ENCODE measurements at places on chromosomes 11 and 22. TPM values are rescaled to one million over a fixed set of nuclear protein-coding genes. Genes with fewer than 3 reads are reported as not detected.

DNA sequence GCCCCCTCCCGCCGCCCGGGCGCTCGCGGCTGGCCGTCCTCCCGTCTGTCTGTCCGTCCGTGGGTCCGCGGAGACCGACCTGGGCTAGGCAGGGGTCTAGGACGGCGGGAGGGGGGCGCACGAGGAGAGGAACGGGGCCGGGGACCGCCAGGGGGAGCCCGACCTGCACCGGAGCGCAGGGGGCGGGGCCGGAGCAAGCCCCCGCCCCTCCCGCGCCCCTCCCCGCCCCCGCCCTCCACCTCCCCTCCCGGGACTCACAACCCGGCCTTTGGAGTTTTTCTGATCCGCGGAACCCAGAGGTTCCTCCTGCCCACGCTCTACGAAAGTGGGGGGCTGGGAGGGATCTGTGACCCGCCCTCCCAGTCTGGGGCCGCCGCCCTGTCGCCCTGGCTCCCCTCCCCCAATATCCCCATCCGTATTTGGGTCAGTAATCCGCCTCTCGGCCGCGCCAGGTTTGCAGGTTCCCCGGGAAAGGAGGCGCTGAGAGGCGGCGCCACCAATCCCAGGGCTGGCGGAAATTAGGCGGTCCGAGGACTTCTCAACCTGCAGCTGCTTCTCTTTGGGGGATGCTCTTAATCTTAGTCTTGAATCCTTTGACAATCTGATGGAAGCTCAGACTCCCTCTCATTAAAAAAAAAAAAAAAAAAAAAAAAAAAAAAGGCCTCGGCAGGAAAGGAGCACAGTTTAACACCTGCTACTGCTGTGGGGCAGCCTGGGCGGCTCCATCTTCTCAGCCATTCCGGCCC, 925 bp upstream of the KCNJ11 start:
- peak; percentile 59 for DNase-seq

- DNase-seq: no peak
Measured at GRCh38 chr11:131710511-131710910, 340.1 kb downstream of the NTM start.

DNA sequence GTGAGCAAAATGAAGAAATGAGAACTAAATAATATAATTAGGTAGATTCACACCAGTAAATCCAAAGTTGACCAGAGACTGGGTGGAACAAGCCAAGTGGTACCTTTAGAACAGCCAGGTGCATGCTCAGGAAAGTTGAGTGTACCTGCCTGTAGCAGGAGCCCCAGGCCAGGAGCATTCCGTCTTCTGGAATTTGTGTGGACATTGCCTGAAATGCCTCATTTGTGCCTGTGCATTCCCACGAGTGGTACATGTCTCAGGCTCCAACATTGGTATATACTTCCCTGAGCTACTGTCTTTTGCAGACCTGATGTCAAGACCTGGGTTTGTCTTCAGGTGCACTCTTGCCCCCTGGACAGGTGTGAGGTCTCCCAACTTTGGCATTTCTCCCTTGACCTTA, 187.6 kb upstream of the NECTIN1 start:
- no peak for DNase-seq

GRCh38 chr11:59918987-59919589, 19.1 kb upstream of the OOSP1 start:
- DNase-seq: no peak

DNA sequence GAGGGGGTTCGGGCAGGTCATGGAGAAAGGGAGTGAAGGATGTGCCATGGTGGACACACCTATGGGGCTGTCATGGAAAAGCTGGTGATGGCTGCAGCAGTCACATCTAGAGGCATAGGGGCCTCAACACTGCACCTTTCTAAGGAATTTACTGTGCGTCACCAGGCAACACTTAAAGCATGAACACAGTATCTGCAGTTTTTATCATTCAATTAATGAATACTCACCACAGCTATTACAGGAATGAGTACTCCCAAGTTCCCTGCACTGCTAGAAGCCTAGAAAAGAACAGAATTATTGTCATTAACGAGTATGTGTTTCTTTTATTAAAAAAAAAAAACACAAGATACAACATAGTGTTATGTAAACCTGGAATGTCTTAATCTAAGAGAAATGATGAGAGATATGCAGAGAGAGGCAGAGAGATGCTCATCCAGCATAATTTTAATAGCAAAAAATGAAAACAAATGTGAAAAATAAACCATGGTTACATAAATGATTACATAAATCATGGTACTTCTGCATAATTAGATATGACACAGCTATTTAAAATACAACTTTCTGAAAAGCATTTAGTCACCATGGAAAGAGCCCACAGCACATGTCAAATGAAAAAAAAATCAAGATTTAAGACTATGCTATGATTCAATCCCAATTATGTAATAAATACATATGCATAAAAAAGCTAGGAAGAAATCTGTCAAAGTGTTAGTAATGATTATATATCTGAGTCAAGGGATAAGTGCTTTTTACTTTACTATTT, 19.2 kb downstream of the SERPIND1 start:
- no peak for DNase-seq

DNA sequence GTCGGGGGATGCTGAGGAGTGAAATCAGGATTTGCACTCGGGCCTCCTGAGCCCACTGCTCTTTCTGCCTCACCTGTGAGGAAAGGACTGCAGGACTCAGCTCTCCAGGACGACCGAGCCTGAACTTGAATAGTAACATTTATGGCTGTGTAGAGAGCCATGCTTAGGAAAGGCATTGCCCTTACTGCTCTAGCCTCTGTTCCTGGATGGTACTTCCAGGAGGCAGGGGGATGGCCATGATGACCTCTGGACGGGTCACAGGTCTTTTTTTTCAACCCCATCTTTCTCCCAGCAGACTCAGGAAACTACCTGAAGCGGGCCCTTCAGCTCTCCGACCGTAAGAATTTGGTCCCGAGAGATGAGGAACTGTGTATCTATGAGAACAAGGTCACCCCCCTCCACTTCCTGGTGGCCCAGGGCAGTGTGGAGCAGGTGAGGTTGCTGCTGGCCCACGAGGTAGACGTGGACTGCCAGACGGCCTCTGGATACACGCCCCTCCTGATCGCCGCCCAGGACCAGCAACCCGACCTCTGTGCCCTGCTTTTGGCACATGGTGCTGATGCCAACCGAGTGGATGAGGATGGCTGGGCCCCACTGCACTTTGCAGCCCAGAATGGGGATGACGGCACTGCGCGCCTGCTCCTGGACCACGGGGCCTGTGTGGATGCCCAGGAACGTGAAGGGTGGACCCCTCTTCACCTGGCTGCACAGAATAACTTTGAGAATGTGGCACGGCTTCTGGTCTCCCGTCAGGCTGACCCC, 11.3 kb downstream of the ANKK1 start:
- DNase-seq: no peak

DNA sequence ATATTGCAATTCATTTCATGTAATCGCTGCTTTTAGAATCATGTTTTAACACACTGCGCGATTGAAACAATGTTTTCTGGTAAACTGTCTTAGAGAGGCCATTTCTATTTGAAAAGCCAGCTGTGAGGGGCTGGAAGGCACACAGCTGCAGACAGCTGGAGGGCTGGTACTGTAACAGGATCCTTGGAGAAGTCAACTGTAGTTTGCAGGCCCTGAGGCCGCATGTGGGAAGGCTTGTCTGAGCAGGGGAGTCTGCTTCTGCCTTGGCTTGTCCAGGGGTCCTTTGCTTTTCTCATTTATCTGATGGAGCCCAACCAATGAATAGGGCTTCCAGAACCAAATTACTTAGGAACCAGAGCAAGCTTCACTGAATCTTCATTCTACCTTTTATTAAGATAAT, 313.5 kb downstream of the BLID start:
- peak; percentile 87 for DNase-seq

DNA sequence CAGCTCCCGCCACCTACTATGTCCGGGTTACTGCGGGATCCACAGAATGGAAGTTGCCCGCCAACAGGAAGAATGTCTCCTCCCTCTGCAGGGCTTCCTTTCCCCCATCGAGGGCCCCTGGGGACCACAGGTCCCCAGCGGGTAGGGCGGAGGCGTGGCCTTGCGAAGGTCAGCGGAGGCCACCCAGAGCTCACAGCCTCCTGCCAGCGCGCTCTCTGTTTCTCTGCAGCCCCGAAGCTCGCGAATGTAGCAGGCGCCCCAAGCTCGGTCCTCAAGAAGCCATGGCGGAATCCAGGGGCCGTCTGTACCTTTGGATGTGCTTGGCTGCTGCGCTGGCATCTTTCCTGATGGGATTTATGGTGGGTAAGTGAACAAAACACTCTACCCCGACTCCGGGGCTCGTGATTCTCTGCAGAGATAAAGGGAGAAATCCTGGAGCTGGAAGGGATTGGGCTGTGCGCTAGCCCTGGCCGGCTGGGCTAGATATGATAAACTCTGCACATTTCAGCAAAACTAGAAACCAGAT, at the start of gene NAALAD2:
NAALAD2 (plus strand) TSS at position 186 of the 526 bp plus-strand sequence; CDS start at position 282, 96 bp downstream.
- DNase-seq: peak; percentile 79

- no peak for DNase-seq
Measured at GRCh38 chr11:14872032-14872431, 20.0 kb downstream of the CYP2R1 start.

GRCh38 chr22:30887861-30888260, 80.7 kb downstream of the MORC2 start:
- no peak for DNase-seq

- DNase-seq: no peak
Measured at GRCh38 chr11:1843098-1843473, 4.3 kb downstream of the TNNI2 start.

GRCh38 chr11:134599299-134599771, 187.3 kb upstream of the B3GAT1 start:
- no peak for DNase-seq

DNA sequence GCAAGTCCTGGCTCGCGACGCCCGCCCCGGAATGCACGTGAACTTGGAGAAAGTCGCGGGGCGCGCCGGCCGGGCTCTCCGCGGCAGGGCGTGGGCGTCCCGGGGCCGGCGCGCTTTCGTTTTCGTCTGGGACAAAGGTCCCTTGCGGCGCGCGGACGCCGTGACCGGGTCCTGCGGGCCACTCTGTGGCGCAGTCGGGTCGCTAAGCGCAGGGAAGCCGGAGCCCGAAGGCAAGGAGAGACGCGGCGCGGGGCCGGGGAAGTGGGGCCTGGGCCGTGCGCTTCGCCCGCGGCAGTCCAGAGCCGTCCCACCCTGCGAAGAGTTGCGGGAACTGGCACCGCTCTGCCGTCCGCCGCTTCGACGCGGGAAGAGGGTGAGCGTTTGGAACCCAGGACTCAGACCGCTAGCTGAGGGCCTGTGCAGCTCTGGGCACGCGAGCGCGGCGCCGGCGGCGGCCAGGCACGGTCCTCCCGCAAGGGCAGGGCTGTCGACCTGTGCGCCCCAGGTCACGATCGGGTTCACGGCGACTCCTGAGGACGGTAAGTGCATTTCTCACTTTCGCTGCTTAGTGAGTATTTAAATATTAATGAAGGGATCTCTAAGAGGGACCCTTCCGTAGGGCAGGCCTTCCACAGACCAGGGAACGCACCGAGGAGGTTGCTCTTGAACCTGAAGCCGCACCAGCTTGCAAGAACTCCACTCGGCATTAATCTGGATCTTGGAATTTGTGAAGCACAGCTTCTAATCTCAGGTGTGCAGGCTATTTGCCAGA, 78.0 kb upstream of the PPARA start:
- no peak for DNase-seq

GRCh38 chr11:133716602-133717001, 128.7 kb downstream of the SPATA19 start:
- no peak for DNase-seq

DNA sequence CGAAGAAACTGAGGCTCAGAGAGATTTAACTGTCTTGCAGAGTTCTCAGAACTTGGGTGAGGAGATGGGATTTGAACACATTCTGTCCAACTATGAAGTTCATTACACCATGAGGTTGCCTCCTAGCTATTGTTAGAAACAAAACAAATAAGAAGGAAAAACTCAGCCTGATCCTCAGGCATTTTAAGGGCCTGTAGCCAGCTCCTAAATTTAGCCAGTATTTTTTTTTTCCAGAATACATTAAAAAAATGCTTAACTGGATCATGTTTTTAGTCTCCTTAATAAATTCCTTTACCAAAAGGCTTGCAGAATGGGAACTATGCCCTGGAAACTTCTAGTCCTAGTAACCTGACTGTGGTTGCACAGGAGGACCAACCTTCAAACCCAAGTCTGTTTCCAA, 212.0 kb downstream of the CSNK2A3 start:
- no peak for DNase-seq

GRCh38 chr11:91163619-91164451, 941.0 kb upstream of the CHORDC1 start:
- no peak for DNase-seq

DNA sequence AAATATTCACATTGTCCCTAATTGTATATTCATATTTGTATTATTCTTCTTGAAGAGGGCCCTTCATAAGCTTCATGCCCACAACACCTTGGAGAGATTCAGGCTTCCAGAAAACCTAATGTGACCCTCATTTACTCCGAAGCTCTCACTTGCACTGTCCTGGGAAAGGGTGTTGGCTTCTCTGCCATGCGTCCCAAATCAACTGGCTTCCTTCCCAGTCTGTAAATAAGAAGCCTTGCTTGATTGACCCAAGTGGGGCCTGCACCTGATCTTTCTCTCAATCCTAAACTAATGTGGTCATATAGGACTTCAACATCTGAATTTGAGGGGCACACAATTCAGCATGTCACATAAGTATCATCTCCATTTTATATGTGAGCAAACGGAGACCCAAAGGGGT, 40.5 kb upstream of the ZBTB16 start:
- no peak for DNase-seq

GRCh38 chr11:106030609-106031008, 8.6 kb upstream of the MSANTD4 start:
- no peak for DNase-seq

DNA sequence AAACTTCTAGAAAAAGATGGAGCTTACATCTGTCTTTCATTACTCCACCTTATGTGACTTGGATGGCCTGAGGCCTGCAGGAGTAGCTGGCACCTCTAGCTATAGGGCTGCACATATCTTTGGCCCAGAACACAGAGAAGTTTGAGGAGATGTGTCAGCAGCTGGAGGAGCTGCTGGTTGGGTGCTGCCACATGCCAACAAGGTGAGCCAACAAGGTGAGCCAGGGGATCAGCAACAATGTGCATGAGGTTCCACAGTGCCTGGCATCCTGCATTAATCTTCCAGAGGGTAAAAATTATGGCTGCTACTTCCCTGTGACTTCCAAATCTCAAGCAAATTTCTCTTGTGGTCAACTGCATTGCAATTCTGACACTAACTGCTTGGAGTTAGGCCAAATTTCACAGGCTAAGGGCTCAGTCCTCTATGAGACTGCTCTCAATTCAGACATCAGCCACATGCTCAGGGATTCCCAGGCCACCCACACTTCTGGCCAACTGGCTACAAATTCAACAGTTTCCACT, 16.0 kb downstream of the RBM7 start:
- DNase-seq: no peak

The ANO5 gene
- polyA plus RNA-seq: 3.5 TPM

The SMIM35 gene
- polyA plus RNA-seq: 0.65 TPM

The SLC22A8 gene
- not detected for polyA plus RNA-seq

The CNTN5 gene
- polyA plus RNA-seq: 0.12 TPM

The OR5P2 gene
- not detected for polyA plus RNA-seq

The LRRC55 gene
- polyA plus RNA-seq: 3.4 TPM

The OR52B6 gene
- not detected for polyA plus RNA-seq

The MUC6 gene
- 0.24 TPM for polyA plus RNA-seq

The PRAME gene
- not detected for polyA plus RNA-seq

The BIRC2 gene
- polyA plus RNA-seq: 78.6 TPM
